Stimulated activated CD4-positive, alpha-beta T cell treated with anti-CD3 and anti-CD28 coated beads, Interleukin-2, amount 100 ng/mL, for 4 hours (primary cell): ENCODE measurements at places on chromosomes 7 and 10.

GRCh38 chr7:66958538-66959350, 36.6 kb downstream of the SBDS start:
- DNase-seq = no peak

- DNase-seq = no peak
Measured at GRCh38 chr10:101112799-101113594, 18.1 kb upstream of the TLX1 start.

GRCh38 chr10:114654822-114655575, 3.1 kb downstream of the ABLIM1 start:
- DNase-seq = no peak

DNA sequence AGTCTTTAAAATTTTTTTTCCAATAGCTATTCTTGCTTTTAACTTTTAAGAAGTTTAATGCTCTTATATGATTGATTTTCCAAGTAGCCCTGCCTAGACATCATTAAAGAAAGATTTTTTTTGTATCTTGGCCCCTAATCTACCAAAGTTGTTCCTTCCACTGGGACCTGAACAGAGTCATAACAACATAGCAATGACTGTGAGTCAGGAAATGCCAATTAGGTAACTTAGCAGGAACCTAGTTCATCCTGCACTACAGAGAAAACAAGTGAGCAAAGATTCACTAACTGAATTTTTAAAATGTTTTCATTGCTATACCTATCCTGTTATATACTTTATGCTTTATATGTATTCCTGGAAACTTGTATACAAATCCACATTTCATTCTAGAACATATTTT, 284.7 kb downstream of the BICC1 start:
- DNase-seq = no peak

DNA sequence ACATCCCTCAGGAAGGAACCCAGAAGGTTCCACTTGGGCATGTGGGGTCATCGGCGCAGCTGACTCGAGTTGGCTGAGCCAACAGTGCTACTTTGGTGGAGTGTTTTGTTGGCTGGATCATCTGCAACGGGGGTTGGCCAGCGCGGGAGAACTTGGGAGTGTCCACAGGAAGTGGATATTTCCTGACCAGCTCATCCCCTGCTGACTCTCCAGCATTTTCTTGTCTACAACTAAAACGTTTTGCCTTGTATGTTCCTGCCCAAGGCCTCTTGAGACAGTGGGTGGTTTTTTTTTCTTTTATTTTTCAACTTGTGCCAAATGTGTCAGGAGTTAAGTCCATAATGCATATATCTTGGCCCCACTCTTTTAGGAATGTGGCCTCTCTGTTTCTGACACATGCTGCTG, 208.6 kb downstream of the ZNF365 start:
- DNase-seq = no peak

- no peak for DNase-seq
Measured at GRCh38 chr10:127035827-127036226, 130.6 kb downstream of the DOCK1 start.
